Activated T-cell treated with anti-CD3 and anti-CD28 coated beads for 48 hours (primary cell): ENCODE measurements at places on chromosomes 3 and 15.

- DNase-seq, result peak; percentile 21
Observed at GRCh38 chr3:193869221-193870201, 266.4 kb upstream of the HES1 start.

- no peak for DNase-seq
Observed at GRCh38 chr3:86895202-86895601, 95.7 kb downstream of the VGLL3 start.

GRCh38 chr3:120274739-120275167, 10.3 kb downstream of the GPR156 start:
- no peak for DNase-seq

GRCh38 chr3:102104033-102104432, 254.7 kb downstream of the NFKBIZ start:
- DNase-seq, result no peak

- no peak for DNase-seq
Observed at GRCh38 chr3:21169948-21170347, 581.1 kb downstream of the ZNF385D start.

GRCh38 chr3:38738630-38739395, 77.2 kb downstream of the SCN10A start:
- peak; percentile 8 for DNase-seq

- DNase-seq, result no peak
Observed at GRCh38 chr3:186457236-186457635, 86.9 kb downstream of the CRYGS start.
